ENCODE measurements at places on chromosomes 4 and X.

DNA sequence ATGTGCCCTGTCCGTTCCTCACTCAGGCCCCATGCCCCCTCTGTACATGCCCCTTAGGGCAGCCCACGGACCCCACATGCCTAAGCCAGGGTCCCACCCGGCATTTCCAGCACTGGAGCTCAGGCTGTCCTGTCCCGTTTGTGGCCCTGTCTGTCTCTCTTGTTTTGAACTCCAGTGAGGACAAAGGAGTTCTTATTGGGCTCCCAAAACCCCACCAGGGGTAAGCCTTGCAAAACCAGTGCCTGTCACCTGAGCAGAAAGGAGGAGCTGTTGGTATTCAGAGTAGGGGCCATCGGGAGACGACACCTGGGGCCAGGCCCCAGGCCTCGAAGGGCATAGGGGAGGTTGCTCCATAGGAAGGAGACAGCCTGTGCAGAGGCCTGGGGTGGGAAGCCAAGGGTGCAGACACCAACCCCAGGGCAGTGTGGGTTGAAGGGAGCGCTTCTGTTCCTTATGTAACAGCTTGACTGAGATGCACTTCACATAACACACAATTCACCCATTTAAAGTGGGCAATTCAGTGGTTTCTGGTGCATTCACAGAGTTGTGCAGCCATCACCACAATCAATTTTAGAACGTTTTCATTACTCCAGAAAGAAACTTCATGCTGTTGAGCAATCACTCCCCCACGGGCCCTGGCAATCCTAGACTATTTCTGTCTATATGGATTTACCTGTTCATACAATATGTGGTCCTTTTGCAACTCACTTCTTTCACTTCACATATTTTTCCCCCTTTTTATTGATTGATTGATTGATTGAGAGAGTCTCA is 31.7 kb downstream of the MAN2B2 start:
- DNase-seq = no peak

GRCh38 chr4:79673898-79674297 is 265.9 kb upstream of the GK2 start:
- DNase-seq = no peak

DNA sequence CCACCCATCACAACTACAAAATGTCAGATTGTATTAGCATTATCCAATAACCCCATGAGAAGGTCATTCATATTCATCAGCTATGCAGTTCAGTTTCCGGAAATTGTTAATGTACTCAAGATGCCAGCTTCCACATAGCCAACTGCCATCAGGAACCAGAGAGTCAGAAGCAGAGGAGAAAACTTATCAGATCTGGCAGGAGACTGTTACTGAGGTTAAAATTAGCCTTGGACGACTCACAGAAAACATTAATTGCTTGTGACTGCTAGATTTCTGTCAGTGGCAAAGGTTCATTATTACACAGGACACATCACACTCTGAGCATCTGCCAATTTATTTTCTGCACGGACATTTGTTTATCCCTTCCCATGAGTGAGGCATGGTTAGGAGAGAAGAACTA is 352.8 kb downstream of the DHRSX start:
- no peak for DNase-seq

- DNase-seq = no peak
Observed at GRCh38 chr4:97525236-97525635, 618.0 kb downstream of the STPG2 start.

GRCh38 chr4:186898367-186898766 is 174.7 kb upstream of the FAT1 start:
- no peak for DNase-seq

- DNase-seq = no peak
Observed at GRCh38 chr4:107625391-107625902, 94.6 kb downstream of the PAPSS1 start.

DNA sequence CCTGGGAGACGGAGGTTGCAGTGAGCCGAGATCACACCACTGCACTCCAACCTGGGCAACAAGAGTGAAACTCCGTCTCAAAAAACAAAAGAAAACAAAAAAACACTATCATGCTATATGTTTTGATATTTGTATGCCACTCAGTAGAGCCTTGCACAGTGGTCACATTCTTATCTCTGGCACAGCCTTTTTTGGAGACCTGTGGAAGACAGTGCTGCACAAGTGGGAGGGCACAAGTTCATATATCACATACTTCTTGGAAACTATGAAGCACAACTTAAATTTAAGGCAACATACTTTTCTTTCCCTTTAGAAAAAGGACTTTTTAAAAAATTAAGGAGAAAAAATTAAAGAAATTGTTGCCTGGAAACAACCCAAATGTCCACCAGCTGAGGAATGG is 14.4 kb upstream of the S100G start:
- no peak for DNase-seq

DNA sequence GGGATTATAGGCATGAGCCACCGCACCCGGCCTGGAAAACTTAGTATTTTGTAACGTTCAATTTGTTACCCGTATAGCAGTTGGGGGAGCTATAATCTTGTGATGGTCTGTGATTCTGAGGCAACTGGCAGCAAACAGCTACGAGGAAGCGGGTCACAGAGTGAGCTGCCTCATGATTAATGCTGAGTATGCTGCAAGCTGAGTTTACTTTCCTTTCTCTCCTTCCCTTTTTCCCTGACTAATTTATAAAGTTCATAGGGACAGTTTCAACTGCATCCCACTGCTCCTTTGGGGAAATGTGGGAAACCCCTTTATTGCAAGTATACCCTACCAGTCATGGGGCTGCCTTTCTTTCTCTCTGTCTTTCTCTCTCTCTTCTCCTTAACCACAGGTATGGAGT is 17.7 kb upstream of the ELOVL6 start:
- DNase-seq = no peak

GRCh38 chrX:11239230-11239629 is 54.0 kb upstream of the AMELX start:
- DNase-seq = no peak

DNA sequence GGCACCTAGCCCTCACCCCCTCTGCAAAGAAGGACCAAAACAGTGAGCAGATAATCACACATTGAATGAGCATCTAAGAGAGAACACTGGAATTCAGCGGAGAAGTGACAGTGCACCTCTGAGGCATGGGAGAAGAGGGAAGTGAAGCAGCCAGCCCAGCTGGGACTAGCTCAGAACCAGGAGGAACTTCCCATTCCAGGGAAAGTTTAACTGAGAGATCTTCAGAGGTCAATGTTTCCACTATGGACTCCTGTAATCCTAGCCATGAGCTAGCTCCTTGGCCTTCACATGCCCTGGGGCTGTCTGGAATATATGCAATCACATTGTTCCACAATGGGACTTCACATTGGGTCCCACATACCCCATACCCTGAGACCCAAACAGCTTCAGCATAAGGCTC is 24.4 kb downstream of the TLR6 start:
- no peak for DNase-seq

GRCh38 chr4:88327665-88328064 is 43.3 kb upstream of the PPM1K start:
- DNase-seq = no peak

DNA sequence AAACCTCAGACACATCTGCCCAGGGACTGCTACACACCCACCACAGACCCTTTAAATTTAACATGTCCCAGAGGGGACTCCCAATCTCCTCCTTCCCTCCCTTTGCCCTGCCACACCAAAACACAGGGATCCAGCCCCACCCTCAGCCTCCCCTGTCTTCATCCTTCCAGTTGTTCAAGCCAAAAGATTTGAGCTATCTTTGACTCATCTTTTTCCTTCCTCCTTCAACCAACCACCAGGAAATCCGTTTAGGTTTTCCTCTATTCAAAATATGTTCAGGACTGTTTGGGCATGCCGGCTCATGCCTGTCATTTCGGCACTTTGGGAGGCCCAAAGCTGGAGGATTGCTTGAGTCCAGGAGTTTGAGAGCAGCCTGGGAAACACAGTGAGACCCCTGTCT is 6.9 kb upstream of the STK32B start:
- DNase-seq = no peak

DNA sequence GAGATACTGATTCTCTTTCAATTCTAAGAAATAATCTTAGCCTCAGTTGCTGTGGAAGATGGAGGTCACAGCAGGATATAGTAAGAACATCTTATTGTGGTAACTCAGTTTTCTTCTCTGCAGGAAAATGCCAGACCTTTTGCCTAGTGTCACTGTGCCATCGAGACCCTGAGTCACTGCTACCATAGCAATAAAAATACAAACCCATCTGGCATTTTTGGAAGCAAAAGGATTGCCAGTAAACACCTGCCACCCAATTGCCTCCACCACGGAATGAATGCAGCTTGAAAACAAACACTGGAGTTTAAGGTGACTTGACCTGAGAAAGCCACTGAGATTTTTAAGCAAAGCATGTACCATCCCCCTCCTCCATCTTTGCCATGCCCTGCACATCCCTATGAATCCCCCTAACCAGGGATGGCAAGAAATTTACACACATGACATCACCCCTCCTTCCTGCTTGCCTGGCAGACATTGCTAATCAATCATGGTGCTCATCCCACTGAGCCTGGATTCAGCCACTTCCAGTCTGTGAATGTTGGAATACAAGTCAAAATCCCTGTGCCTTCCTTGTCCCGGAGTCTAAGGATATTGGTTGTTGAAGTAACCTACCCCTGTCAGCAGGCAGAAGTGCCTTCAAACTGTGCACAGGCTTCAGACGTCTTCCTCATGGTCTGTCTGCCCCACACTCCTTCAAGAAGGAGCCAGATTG is 59.6 kb upstream of the MAMLD1 start:
- no peak for DNase-seq

GRCh38 chrX:20263474-20263873 is 3.2 kb downstream of the RPS6KA3 start:
- no peak for DNase-seq

DNA sequence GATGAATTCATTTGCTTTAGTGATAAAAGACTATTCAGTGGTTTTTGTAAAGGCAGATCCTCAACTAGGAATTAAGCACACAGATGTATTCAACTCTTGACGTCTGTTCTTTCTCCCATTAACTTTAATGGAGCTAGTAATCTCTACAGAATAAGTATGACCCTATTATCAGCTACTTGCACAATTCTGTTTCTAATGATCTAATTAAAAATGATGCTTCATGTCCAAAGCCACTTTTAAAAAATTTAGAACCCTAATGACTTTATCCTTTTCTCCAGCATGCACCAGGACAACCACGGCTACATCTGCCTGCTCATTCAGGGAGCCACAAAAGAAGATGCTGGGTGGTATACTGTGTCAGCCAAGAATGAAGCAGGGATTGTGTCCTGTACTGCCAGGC is 85.4 kb downstream of the CBR4 start:
- no peak for DNase-seq

GRCh38 chr4:128913228-128913627 is 103.7 kb downstream of the JADE1 start:
- no peak for DNase-seq

GRCh38 chr4:15327311-15328298 is 100.2 kb upstream of the C1QTNF7 start:
- no peak for DNase-seq

DNA sequence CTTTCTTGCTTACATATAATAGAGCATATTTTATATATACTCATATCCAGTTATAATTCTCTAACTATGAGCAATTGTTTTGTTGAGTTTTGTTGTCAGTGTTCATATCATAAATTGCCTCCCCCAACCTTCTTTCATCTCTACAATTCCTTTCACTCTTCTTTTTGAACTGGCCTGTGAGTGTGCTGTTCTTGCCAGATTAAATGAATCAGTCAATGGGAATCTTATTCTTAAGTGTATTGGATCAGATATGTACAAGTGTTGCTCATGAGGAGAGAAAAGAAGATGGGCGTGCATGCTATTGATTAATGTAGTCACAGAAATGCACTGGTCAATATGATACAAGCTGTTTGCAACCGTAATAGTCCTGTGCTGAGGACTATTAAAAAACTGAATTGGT is 728.1 kb upstream of the MAGEB2 start:
- DNase-seq = no peak

- no peak for DNase-seq
Observed at GRCh38 chr4:70701271-70701670, 12.9 kb downstream of the UTP3 start.

- no peak for DNase-seq
Observed at GRCh38 chr4:109410226-109410625, 23.4 kb upstream of the SEC24B start.

- DNase-seq = no peak
Observed at GRCh38 chr4:129043523-129043922, 49.8 kb downstream of the SCLT1 start.

GRCh38 chr4:184439856-184440594 is 34.3 kb downstream of the IRF2 start:
- DNase-seq = peak; percentile 27

- DNase-seq = no peak
Observed at GRCh38 chrX:46624090-46624786, 50.7 kb downstream of the CHST7 start.

DNA sequence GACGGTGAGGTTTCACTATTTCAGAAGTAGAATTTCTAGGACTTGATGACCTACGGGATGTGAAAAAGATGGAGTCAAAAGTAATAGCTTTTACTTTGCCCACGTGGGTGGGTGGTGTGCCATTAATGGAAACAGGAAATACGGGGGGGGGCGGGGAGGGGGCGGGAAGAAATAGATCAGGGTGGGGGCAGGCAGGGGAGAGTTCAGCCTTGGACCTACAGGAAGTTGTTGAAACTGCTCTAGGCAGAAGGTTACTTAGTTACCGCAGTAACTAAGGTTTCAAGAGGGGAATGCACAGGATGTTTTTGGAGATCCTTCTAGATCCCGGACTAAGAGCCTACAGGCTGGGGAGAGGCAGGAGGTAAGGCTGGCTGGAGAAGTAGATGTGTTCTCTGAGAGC is 3.6 kb upstream of the FHL1 start:
- DNase-seq = no peak

DNA sequence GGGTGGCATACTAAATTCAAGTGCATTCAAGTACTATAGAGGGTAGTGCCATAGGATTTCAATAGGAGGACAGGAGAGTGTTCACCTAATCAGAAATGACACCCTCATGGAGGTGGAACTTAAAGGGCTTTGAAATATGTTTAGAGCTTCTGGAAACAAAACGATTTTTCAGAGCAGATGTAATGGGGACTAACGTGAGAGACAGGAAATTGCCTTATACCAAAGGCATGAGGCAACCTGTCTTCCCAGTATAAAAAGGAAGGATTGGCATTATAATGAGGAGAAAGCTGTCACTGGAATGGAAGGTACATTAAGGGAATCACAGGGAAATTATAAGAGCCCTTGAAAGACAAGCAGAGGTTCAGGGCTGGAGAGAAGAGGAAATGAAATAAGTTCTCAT is 116.3 kb upstream of the PNPLA4 start:
- DNase-seq = no peak

DNA sequence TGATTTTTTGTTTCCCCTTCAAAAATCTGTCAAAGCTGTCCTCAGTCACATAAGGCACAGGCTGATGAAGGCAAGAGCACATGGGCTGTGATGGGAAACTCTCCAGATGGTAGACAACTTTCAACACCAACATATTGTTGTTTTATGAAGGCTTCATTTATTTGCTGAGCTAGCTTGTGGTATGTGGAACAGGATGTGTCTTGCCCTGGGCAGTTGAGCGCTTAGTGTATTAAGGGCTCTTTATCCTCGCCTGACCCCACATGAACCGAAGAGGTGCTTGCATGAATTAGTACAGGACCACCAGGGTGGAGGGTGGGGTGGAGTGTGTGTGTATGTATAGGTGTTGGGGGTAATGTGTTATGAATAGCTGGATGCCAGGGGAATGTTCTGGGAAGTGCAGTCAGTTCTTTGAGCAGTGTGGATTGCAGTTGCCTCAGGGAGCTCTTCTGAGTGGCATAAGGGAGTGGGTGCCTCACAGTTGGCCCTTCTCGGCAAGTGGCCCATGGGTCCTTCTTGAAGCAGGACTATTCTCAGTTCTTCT is 103.1 kb downstream of the PHEX start:
- no peak for DNase-seq

Data from WERI-Rb-1 (cell line).